NCI-H1694 treated with DMSO at 0.1 percent for 48 hours (cell line): ENCODE measurements at places on chromosomes 4 and X.

- DNase-seq: no peak
Observed at GRCh38 chrX:38347136-38347535, 5.3 kb upstream of the OTC start.

- no peak for DNase-seq
Observed at GRCh38 chr4:110085131-110085530, 113.3 kb downstream of the ELOVL6 start.

GRCh38 chr4:35147761-35148160 lies 1096.6 kb downstream of the ARAP2 start:
- no peak for DNase-seq

DNA sequence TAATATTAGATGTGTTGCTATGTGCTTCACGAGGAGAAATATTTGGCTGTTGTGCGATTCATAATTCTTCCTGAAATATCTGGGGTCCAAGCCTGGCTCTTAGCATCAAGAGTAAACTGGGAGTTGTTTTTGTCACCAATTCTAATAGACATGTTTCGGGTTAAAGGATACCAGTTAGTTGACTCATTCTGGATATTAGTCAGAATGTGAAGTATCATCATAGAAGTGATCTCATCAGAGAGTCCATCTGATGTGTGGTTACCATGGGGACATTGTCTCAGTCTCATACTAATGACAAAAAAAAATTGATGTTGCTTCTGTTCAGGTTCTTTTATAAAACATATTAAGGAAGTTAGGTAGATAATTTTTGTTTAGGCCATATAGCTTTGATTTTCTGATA lies 57.2 kb upstream of the MTMR1 start:
- no peak for DNase-seq

DNA sequence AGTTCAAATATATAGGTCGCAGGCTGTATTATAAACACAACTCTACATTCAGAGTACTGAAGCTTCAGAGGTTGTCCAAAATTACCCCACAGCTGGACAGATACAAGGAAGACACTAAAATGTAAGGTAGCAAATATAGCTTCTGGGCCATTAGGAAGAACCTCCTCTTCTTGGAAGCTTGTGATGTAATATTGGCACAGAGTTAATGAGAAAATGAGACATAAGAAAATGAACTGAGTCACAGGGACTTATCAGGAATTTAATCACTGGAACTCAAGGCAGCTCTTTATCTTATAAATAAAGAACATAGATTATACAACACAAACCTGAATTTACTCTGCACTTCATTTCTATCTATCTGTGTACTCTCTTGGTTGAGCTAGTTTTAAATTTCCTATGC lies 344.7 kb downstream of the PCDH10 start:
- no peak for DNase-seq

DNA sequence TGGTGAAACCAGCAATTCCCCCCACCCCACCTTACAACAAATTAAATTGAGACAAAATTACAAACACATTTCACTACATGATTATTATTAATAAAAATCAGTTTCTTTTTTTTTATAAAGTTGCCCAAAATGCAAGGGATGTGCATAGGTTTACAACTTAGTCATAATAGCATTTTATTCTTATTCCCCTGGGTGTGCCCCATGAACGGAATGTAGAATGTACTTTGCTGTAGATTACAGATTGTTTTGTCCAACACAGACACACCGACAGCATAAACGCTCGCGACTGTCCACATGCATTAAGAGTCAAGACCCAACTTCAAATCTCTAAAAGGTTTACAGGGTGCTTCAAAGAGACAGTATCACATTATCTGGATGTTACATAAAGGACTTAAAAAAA lies 72.3 kb downstream of the NYX start:
- no peak for DNase-seq

DNA sequence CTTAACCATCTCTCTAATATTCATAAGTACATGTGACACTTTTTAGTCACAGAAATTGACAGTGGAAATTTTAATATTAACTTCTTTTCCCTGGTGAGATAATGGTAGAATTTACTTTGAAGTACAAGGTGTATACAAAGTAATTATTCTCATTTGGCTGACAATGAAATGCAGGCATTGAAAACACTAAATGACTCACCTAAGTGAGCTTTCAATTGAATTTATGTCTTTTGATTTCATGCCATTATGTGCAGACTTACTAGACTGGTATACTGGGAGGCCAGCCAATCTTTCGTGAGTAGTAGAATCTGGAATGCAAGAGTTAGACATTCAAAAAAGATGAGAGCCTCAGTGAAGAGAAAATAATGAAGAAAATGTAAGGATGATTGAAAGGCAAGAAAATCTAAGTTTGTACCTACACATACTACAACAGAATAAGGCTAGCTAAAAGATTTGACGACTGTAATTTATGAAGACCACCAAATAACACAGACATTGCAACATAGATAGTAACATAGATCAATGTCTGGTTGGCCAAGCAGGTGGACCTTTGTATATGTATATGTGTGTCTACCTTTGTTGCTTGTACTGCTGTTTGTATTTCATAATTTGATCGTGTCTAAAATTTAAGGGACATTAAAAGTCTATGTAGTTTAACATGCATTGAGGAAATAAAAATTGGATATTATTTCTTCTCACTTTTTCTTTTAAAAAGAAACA lies 459.7 kb downstream of the IL15 start:
- DNase-seq: no peak

GRCh38 chrX:102958794-102959193 lies 21.7 kb downstream of the RAB40AL start:
- DNase-seq: no peak

- DNase-seq: no peak
Observed at GRCh38 chr4:8208565-8208964, 9.5 kb downstream of the SH3TC1 start.

- no peak for DNase-seq
Observed at GRCh38 chr4:40379248-40379647, 44.1 kb downstream of the CHRNA9 start.

- no peak for DNase-seq
Observed at GRCh38 chr4:1041147-1041935, 29.9 kb downstream of the FGFRL1 start.
